ENCODE measurements at places on chromosomes 12 and 14.

GRCh38 chr14:72528059-72528862 is 365.6 kb downstream of the DPF3 start:
- no peak for DNase-seq

DNA sequence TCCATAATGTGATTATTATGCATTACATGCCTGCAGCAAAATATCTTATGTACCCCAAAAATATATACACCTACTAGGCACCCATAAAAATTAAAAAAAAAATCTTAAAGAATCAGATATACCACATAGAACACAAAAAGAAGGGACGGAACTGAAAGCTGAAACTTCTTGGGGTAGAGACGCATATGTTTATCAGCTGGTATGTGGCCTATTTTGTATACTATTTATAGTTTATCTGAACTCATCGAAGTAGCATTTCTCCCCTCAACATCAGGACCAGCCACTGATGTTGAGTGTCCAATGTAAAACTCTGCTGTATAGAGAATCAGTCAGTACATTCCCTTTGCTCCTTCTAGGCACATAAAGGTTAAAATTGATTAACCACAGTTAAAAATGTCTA is 22.9 kb upstream of the SOS2 start:
- DNase-seq, result no peak

DNA sequence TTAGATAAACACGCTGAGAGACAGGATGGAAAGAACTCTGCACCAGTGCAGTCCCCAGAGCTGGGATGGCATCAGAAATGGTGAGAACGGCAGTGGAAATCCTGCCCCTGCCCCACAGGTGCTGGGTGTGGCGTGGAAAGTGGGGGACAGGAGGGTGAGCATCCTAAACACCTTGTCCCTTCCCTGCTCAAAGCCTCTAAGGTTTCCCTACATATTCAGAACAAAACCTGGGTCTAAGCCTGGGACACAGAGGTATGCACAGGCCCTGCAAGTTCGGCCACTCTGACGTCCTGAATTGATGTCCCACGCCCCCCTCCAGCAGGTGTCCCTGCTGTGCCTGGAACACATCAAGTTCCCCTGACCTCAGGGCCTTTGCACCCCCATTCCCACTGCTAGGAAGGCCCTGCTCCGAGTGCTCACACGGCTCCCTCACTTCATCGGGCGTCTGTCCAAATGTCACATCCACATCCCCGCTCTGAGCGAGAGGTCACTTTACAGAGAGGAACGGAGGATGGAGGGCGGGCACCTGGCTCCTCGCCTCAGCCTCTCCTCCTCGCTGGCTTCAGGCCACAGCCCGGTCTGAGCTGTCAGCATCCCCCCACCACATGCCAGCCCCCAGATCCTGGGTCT is 38.5 kb upstream of the SFSWAP start:
- DNase-seq, result no peak

- no peak for DNase-seq
Measured at GRCh38 chr14:94689218-94689984, 77.2 kb downstream of the SERPINA3 start.

- no peak for DNase-seq
Measured at GRCh38 chr12:15563663-15564062, 225.5 kb downstream of the EPS8 start.

GRCh38 chr12:58148405-58148804 is 207.0 kb downstream of the ATP23 start:
- no peak for DNase-seq

DNA sequence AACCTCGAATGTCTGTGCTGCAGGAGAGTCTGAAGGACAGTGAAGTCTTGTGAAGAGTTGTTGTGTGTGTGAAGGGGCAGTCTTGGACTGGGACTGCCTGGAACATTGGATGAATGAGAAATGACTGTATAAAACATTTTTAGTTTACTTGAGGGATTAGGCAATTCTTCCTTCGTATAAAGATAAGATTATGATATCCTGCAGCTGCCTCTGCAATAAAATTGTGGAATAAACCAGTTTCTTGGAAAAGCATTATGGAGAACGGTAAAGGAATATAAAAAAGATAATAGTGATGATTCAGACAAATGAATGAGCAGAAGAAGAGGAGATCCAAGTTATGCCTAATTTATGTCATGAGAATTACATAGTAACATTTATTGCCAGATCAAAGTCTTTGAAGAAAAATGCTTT is 30.9 kb upstream of the LUM start:
- no peak for DNase-seq

DNA sequence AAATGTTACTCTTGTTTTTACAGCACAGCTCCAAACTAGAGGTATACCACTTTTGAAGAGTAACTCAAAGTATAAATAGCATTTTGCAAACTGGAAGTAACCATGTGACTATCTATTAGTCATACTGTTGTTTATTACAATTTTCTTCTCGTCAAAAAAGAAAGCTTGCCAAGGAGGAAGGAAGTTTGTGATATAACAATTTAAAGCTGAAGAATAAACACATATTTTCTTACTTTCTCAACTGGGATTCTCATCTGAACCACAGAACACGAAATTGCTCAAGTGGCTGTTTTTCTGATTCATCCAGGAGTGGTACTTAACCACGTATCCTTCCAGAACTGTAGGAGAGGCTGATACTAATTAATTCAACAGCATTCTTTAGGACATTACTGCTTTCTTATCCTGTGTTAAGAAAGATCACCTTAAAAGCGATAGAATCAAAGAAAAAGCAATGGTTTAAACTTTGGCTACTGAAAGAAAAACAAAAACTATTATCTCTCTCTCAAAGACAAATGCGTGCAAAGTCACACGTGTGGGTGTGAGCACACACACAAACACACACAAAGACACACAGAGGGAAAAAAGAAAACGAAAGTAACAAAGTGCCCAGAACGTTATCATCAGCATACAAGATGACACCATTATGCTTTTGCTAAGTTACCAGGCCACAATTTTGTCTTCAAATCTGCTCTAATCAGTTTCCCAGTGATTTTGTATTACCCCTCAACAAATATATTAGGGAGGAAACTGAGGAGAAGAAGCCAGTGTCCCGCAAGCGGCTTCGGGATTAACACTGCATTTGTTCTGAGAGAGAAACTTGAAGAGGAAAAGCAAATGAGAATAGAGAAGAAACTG is at the start of gene CLEC2B:
Gene CLEC2B (minus strand): TSS at position 48 of the 855 bp plus-strand sequence.
- DNase-seq, result no peak

GRCh38 chr14:67952381-67952780 is 132.8 kb downstream of the RAD51B start:
- no peak for DNase-seq

- DNase-seq, result no peak
Measured at GRCh38 chr12:13941258-13942249, 39.8 kb downstream of the GRIN2B start.

DNA sequence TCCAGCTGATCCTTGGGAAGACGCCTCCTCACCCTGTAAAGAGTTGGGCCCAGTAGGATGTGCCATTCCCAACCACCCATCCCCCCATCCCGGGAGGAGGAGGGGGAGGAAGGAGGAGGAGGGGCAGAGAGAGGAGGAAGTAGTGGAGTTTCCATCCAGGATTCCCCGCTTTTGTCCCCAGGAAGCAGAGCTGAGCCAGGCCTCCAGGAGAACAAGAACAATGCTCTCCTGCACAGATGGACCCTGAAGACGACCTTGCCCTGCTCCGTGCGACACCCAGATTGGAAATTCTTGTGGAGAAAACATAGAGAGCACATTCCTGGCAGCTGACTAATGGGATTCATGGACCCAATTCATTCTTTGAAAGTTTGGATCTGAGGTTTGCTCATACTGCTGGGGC is 132.3 kb upstream of the CRY1 start:
- no peak for DNase-seq

GRCh38 chr14:25622763-25623162 is 572.8 kb upstream of the STXBP6 start:
- DNase-seq, result no peak

DNA sequence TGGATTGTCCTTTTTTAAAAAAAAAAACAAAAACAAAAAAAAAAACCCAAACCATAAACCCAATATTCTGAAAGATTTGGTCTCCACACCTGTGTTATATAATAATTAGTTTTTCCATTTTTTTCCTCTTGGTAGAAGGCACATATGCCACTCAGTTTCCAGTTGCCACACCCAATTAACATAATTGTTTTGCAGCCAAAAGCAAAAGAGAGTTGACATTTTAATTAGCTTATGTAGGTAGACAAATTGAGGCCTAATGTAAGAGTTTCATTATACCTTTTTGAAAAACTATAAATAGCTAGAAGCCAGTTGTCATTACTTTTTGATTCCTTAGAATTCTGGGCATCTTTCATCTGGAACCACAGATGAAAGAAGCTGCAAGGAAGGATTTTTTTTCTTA is 21.0 kb downstream of the PTPN11 start:
- DNase-seq, result no peak

DNA sequence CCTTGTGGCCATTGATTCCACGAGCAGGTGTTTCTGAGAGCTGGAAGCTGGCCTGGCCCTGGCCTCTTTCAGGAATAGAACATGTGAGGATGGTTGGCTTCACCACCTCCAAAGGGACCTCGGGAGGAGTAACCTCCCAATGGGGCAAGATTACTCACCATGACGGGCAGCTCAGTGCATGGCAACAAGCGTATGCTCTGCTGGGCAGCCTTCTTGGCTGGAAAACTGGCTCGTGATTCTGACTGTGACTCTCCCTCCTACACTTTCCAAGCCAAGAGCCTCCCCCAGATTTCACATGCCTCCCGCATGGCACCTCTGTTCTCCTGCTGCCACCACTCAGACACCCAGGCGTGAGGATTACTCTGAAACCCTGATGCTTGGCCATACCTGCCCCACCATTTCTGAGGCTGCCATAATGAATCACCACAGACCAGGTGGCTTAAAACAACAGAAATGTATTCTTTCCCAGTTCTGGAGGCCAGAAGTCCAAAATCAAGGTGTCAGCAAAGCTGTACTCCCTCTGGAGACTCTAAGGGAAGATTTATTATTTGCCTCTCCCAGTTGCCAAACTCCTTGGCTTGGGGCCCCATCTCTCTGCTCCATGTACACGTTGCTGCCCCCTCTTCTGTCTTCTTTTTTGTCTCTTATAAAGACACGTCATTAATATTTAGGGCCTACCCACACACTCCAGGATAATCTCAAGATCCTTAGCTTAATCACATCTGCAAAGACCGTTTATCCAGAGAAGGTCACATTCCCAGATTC is 215.9 kb downstream of the CHST11 start:
- DNase-seq, result no peak

- no peak for DNase-seq
Measured at GRCh38 chr12:48279101-48279500, 71.6 kb downstream of the ZNF641 start.

DNA sequence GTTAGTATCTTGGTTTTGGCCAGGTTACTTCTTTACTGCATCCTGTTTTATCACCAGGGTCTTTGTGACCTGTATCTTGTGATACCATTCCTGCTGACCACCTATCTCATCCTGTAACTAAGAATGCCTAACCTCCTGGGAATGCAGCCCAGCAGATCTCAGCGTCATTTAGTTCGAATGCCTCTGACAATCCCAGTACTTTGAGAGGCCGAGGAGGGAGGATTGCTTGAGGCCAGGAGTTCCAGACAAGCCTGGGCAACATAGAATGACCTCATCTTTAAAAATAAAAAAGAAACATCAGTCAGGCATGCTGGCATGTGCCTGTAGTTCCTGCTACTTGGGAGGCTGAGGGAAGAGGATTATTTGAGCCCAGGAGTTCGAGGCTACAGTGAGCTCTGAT is 206.5 kb downstream of the SUDS3 start:
- DNase-seq, result no peak

GRCh38 chr12:58283553-58283952 is 342.2 kb downstream of the ATP23 start:
- no peak for DNase-seq

- DNase-seq, result no peak
Measured at GRCh38 chr12:76183459-76184186, 99.1 kb upstream of the NAP1L1 start.

DNA sequence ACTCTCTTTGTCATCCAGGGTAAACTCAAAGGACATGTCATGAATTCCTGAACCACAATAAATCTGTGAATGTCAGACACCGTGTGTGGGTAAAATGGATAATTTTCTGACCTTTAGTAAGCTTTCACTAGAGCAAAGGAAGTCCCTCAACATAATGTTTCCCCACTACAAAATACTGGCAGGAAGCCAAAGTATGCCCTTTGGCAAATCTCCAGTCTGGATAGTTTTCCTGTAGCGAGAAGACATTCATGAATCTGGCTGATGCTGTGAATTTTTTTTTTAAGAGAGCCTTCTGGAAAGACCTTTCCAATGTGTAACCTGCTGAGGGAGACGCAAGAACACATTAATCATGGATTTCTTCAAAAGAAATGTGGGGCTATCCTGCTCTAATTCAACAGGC is 389.6 kb upstream of the DDHD1 start:
- DNase-seq, result no peak

GRCh38 chr14:78836777-78837176 is 666.6 kb downstream of the NRXN3 start:
- DNase-seq, result no peak

GRCh38 chr12:52927964-52928363 is 21.0 kb upstream of the KRT18 start:
- DNase-seq, result no peak

DNA sequence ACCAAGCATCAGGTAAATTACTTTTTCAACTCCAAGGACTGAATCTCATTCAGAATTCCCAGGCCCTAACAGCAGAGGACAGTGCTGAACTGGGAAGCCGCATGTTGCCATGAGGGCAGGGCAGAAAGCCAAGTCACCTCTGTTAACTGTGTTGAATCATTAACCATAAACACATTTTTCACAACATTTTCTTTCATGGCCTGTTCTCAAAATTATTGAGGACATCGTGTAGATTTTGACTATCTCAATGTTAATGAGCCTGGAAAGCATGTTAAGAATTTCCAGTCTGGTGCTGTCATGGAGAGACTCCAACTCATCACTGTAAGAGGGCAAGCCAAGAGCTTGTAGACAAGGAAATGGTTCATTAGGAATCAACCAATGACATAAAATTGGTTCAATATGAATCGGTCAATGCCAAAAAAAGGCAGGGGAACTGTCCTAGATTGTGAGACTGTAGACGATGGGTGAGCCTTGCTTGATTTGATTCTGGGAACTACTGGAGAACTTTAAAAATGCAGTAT is 33.7 kb downstream of the CPM start:
- no peak for DNase-seq

DNA sequence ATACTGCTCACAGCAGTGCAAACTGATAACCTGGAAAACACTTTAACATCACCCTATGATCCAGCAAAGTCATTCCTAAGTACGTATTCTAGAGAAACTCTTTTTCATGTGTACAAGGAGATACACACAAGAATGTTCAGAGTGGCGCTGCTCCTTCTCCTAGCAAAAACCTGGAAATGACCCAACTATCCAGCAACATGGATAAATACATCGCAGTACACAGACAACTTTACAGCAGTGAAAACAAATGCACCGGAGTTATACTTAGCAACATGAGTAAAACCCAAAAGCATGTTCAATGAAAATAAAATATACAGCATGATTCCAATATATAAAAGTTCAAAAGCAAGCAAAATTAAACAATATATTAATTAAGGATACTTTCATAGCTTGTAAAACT is 18.7 kb downstream of the SART3 start:
- no peak for DNase-seq

- DNase-seq, result no peak
Measured at GRCh38 chr12:71947645-71948105, 9.0 kb downstream of the TPH2 start.

Data from cortex of kidney (tissue), 1 donor.